ENCODE measurements at places on chromosomes 6 and 20.
A peak's percentile ranks its signal among the peaks of the same experiment; 100 is the strongest.

- peak; percentile 57 for DNase-seq
Observed at GRCh38 chr6:36984581-36985416, 1.2 kb downstream of the MTCH1 start.

GRCh38 chr6:169230946-169231789 lies 22.5 kb downstream of the THBS2 start:
- no peak for DNase-seq

GRCh38 chr6:35757456-35758123 lies 18.8 kb upstream of the CLPSL2 start:
- no peak for DNase-seq

DNA sequence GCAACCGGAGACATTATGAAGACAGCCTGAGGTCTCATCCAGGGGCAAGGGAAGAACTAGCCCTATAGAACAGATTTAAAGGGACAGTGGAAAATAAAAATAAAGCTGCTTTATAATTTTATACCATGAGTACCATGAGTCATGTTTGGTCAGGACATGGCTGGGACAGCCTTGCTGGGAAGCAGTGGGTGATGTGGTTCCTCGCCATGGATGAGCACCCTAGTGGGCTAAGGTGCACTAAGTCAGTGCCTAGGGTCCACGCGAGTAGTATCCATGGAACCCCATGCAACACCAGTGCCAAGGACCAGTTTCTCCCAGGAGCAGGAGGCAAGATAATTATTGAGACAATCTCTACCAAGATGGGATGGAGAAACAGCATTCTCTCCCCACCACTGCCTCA lies 33.4 kb upstream of the ELMO2 start:
- no peak for DNase-seq

DNA sequence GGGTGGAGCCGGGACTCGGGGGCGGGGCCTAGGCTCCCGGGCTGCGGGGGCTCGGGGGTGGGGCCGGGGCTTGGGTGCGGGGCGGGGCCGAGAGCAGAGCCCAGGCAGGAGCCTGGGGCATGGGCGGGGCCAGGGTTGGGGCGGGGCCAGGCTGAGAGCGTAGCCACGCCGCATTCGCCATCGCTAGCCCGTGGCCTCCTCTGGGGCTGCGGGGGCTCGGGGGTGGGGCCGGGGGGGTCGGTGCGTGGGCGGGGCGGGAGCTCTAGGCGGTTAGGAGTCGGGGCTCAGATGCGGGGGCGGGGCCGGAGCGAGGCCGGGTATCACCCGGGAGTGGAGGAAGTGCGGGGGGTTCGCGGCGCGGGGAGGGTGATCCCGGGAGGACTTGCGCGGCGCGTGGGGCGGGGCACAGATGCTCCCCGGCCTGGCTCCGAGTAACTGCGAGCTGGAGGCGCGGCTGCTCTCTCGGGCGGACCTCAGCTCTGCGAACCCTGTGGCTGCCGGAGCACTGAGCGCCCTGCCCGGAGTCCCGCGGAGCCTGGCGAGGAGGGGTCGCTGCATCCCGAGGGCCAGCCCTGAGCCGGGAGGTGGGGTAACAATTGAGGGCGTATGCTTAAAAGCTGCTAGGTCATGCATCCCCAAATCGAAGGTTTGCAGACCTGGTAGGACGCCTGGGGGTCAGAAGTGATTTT lies 434 bp upstream of the ECI2 start:
- peak; percentile 93 for DNase-seq

GRCh38 chr20:50401587-50402418 lies 108.4 kb upstream of the PTPN1 start:
- no peak for DNase-seq

DNA sequence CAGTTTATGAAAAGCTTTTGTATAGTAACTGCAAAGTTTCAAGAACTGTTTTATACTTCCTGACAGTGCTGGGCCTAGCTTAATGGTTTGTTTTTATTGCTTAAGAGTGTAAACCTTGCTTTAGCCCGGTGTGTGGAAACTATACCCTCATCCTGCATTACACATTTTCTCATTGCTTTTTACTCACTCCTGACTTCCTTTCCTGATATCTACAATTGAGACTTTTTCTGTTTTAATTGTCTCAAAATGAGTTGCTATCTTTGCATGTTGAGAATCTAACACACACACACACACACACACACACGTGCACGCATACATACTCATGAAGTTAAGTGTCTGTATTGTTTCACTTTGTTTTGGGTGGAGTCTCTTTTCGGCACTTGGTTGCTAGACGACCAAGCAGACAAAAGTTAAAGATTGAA lies 16.7 kb downstream of the BMP2 start:
- no peak for DNase-seq

DNA sequence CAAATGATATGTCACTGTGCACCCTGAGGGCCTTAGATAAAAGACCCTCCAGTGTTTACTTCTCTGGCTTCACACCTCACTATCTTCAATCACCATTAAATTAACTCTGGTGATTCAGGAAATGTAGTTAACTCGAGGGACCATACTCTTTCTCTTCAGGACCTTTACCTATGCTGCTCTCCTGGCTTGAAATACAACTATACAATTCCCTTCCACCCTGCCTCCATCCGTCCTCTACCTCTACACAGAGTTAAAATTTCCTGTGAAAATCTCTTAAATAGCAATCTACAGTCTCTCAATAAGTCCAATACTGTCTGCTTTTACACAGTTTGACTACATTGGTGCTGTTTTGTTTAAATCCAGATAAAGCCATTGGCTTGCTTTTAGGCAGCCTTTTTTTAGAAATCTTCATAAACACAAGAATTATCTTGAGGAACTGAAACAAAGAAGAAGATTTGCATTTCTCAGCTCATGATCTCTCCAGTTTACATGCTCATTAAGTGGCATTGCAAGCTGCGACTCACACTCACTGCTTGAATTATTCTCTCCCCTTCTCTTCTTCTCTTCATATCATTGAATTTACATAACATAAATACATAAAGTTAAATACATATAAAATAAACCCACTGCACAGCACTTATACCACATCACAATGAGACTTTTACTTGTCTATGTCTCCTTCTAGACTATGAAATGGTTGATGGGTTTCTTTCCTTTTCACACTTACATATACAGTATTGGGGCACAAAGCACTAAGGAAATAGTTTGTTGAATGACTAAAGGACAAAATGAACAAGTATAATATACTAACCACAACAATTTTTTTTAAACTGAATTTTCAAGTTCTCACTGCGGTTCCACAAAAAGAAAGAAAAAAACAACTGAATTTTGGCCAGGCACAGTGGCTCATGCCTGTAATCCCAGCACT lies 239.0 kb upstream of the KCNQ5 start:
- DNase-seq = no peak

GRCh38 chr20:33648396-33649004 lies 13.6 kb upstream of the C20orf144 start:
- no peak for DNase-seq

GRCh38 chr6:139369568-139370282 lies 4.7 kb downstream of the CITED2 start:
- no peak for DNase-seq

DNA sequence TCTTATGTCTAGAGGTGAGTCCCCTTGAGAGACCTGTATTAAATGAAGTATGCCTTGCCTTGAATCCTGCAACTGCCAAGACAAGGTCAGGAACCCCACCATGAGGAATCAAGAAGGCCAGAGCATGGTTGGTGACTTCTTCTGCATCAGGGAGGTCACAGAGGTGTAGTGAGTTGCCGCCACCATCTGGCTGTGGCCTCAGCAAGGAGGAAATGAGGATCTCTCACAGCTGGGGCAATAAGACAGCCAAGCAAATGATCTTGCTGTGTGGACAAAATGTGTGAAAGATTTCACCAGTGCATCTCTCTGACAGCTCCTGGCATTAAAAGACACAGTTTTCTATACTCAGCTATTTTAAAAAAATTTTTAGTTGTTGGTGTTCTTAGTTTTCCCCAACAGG lies 611.0 kb downstream of the DOK5 start:
- no peak for DNase-seq

GRCh38 chr6:45742591-45742990 lies 273.1 kb downstream of the CLIC5 start:
- no peak for DNase-seq

- DNase-seq = no peak
Observed at GRCh38 chr20:4815628-4816027, 93.9 kb downstream of the PRND start.

- no peak for DNase-seq
Observed at GRCh38 chr6:25961619-25962148, 918 bp upstream of the TRIM38 start.

GRCh38 chr6:53793318-53794136 lies 1.3 kb upstream of the LRRC1 start:
- no peak for DNase-seq

DNA sequence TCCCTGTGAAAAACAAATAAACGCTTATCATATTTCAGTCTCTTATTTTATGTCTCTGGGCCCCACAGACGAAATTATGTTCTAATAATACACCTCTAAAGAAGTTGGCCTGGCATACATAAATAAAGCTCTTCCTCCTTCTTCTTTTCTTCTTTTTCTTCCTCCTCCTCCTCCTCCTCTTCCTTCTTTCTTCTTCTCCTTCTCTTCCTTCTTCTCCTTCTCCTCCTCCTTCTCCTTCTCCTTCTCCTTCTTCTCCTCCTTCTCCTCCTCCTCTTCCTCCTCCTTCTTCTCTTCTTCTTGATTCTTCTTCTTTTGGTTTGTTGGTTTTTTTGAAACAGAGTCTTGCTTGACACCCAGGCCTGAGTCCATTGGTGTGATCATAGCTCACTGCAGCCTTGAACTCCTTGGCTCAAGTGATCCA lies 41.8 kb upstream of the PTPN1 start:
- DNase-seq = no peak

GRCh38 chr6:144378437-144378836 lies 93.3 kb downstream of the UTRN start:
- DNase-seq = no peak

DNA sequence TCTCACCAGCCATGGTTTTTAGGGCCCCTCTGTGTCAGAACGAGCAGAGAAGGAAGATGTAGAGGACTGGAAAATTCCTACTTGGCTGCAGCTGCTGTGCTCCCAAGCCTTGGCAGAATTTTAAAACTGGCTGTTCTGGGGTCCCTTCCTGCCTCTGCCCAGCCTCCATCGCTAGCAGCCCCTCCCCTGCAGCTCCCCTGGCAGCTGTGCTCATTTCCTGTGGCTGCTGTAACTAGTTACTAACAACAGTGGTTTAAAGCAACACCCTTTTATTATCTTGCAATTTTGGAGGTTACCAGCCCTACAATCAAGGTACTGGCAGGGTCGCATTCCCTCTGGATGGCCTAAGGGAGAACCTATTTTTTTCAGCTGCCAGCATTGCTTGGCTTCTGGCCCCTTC lies 3.7 kb upstream of the CST11 start:
- DNase-seq = no peak

- DNase-seq = no peak
Observed at GRCh38 chr6:26199773-26200764, 112.8 kb downstream of the HFE start.

DNA sequence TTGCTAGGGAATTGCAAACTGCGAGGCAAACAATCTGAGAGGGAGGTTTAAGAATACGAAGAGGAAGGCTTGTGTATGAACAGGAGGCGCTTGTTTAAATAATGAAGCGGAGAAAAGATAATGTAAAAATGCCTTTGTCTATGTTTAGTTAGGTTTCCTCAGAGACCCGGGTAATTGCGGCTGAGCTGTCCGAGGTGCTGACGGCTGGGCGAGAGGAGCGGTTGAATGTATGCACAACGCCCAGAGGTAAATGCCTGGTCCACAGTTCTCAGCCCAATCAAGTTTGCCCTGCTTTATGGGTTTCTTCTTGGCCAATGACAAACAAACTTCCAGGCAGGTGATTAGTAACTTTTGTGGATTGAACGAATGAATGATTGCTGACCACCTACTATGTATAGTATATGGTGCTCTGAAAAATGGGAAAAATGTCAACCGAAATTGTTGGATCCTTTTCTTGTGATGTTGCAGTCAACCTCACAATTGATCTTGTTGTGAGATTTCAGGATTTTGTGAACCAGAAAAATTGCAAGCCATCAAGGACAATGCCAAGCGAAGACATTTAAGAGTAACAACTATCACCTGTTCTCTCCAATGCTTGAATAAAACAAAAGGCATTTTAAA lies 38.3 kb upstream of the SLC32A1 start:
- DNase-seq = peak; percentile 32

GRCh38 chr20:33789109-33789857 lies 21.9 kb upstream of the CHMP4B start:
- DNase-seq = no peak

- DNase-seq = no peak
Observed at GRCh38 chr6:166932116-166932515, 24.2 kb downstream of the RNASET2 start.

DNA sequence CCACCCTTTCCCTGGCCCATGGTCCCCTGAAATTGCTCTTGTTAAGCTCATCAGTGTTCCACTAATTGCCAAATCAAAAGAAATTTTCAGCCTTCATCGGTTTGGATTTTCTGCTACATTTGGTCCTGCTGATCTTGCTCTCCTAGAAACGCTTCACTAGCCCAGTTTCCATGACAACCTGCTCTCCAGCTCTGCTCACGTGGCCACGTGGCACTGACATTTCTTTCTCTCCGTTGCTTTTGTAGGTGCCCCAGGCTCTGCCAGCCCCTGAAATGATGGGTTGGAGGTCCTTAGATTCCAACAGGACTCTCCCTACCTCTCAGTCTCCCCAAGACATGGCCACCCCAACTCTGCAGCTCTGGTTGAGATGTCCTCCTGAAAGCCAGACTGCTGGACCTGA lies 45.8 kb upstream of the NNAT start:
- no peak for DNase-seq

DNA sequence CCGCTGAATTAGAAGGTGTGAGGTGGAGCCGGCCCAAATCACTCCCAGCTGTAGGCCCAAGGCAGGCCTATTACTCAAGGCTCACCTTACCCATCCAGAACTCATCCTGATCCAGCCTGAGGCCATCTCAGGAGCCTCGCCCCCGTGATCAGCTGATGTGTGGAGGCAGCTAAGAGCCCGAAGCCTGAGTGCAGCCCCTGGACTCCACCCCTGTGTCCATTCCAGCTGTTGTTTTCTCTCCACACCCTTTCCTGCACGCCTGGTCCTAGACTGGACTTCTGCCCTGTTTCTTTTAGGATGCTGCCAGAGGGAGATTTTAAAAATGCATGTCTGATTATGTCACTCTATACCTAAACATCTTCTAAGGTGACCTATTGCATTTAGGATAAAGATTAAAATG lies 124.7 kb upstream of the SUPT3H start:
- no peak for DNase-seq

DNA sequence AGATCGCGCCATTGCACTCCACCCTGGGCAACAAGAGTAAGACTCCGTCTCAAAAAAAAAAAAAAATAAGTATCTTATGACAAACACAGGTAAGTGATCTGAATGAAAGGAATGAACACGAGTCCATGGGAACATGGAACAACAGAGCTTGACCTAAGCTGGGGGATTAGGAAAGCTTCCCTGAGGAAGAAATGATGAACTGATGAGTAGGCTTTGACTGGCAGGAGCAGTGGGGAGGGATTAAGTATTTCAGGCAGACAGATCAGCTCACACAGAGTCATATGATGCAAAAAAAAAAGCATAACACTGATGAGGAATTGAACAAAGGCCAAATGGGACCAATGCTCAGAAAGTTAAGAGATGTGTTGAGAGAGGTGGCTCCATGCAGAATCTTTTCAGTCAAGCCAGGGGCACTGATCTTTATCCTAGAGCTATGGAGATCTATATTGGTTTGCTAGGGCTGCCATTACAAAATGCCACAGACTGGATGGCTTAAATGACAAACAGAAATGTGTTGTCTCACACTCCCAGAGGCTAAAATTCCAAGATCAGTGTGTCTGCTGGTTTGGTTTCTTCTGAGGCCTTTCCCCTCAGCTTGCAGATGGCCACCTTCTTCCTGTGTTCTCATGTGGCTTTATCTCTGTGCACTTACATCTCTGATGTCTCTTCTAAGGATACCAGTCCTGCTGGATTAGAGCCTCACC lies 85.6 kb downstream of the ANKRD6 start:
- no peak for DNase-seq

- no peak for DNase-seq
Observed at GRCh38 chr6:124573953-124574352, 388.3 kb upstream of the RNF217 start.

Measured in activated T-cell treated with anti-CD3 and anti-CD28 coated beads for 48 hours (primary cell).